CD4-positive, alpha-beta T cell treated with Interleukin-2 at 100 ng/mL for 4 hours (primary cell): ENCODE measurements at places on chromosomes 2 and 18.

DNA sequence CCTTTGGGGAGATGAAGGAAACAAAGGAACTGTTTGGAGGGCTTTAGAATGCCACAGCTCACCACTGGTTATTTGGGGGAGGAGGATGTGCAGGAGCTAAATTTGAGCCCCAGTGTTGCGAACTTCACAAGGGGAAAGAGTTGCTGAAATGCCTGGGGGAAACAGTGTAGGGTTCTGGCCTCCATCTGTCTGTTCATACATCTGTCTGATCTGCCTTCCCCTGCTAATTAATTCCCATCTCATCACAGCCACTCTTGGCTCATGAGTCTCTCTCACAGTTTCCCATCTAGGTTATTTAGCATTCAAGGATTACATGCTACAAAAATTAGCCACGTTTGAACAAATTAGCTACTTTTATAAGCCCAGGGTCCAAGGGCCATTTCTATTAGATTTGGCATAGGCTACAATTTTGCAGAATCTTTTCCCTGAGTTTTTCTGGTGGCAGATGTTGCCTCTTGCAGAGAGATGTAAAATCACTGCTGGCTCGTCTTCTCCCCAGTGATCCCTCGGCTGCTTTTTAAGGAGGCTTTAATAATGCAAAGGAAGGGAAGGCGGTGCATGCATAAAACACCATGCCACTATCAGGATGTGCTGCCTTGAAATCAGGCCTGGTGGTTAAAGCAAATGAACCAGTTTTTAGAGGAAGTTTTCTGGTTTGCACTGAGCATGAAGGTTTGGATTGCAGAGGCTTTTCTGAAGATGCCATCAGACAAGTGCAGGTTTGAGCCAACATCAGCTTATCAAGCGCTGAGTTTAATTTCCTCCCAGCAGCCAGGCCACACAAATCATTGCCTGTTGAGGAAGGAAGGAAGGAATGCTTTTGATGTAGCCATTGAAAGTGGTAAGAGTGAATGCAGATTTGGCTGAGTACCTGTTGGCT, 35.0 kb downstream of the ADD2 start:
- DNase-seq: no peak

- DNase-seq: no peak
These were observed 297.9 kb downstream of the CYP26B1 start for GRCh38 chr2:71849607-71850305.

- DNase-seq: no peak
These were observed 53.5 kb upstream of the TCF4 start for GRCh38 chr18:55641486-55641885.

DNA sequence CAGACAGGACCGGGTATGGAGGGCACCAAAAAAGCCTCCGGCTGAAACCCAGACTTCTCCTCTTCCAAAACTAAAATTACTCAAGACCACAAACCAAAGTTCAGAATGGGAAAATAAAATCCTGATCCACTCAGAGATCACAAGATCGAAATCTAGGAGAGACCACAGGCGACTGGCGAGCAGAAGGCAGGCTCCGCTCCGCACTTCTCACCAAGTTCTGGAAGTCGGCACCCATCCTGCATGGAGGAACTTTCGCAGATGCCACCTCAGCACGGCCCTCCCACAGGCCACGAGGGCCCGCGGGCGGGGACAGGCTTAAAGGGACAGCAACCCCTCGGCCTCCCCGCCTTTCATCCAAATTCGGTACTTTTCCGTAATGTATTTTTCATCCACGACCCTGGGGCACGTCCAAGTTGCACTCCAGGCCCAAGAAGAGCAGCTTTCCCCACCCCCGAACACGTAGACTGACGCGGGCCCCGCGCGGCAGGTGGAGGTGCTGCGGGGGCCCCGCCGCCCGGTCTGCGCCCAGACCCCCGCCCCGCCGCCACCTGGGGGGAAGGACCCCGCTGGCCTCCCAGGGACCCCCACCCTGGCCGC, 43.7 kb downstream of the HDLBP start:
- DNase-seq: peak; percentile 46

DNA sequence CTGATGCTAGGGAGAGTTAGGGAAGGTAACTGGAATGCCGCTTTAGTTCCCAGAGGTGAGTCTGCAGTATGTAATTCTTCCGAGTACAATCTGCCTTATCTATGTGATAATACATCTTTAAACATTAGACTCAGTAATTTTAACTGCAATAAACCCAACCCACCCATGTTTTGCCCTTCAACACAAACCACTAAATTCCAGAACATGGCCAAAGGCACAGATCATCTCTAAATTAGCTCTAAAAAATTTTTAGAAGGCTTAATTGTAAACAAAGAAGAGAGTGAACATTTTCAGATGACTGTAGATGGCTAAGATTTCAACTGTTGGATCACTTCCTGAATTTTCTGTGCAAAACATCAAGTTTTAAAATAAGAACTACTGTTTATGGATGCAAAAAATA, 488.7 kb upstream of the ID2 start:
- DNase-seq: no peak

DNA sequence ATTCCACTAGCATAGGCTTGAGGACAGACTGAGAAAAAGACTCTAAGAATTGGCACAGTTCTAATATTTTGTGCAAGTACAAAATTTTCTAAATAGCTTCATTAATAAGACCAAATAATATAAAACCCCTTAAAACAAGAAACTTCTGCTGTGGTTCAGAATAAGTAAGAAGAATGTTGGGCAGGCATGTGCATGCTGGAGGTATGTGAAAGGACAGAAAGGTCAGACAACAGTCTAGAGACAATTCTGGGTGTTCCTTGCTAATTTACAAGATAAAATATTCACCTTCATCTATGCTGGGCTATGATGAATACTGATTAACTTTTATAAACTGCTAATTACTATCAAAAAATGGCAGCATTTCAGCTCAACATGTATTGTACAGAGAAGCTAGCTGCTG, 14.9 kb downstream of the CEBPZOS start:
- DNase-seq: no peak

DNA sequence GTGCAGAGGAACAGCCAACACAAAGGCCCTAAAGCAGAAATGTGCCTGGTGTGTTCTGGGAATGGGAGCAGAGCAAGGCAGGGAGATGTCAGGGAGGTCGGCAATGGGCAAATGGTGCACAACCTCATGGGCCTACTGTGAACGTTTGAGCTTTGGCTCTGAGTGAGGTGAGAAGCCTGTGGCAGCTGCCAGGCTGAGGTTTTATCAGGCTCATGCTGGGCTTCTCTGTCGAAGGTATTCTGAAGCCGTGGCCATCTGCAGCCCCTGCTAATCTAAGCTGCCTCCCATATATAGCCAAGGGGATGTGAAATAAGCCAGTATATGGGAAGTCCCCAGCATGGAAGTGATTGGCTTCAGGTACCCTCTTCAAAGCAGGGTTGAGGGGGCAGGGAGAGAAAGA, 193.3 kb downstream of the SLC4A3 start:
- no peak for DNase-seq

DNA sequence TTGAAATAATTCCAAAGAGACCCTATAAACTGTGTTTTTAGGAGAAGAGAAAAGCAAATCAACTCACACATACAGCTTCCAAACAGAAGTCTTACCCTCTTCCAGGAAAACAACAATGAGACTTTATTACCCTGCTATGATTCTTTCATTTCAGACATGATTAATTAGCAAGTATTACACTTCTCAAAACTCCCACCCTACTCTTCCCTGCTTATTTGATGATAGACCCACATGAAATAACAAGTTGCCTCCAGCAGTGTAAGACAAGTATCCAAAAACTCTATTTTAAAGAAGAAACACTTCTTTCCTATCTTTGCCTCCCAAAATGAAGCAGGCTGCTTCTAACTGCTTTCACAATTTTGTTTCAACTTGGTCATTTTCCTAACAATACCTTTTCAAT, 4.1 kb downstream of the FIGN start:
- no peak for DNase-seq

- no peak for DNase-seq
These were observed 40.7 kb downstream of the RHOB start for GRCh38 chr2:20487392-20488174.

GRCh38 chr2:118861242-118861641, 13.8 kb upstream of the EN1 start:
- DNase-seq: no peak

GRCh38 chr2:179263446-179264367, 925 bp downstream of the SESTD1 start:
- no peak for DNase-seq

DNA sequence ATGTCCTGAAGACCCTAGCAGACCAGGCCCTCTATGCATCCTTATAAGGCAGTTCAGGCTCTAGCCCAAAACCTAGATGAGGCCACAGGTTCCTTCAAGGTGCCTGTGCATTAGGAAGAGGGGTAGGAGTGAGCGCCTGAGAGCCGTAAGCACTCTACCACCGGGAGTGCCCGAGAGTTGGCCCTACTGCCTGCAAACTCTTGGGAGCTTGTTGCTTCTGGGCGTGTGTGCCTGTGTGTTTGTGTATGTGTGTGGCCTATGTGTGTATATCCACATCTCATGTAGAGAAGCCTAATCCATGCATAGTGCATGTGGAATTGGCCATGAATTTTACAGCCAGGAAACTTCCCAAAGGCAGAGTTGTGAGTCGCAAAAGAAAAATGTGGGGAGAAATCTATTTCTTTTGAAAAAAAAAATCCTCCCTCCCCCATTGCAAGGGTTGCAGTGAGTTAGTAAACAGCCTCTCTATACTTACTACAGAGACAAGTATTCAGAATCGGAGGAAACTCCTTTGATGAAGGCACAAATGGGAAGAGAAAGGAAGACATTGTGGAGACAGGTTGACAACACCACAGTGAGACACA, 96.8 kb downstream of the ADD2 start:
- DNase-seq: no peak

GRCh38 chr2:152890736-152891135, 172.3 kb downstream of the ARL6IP6 start:
- DNase-seq: no peak

DNA sequence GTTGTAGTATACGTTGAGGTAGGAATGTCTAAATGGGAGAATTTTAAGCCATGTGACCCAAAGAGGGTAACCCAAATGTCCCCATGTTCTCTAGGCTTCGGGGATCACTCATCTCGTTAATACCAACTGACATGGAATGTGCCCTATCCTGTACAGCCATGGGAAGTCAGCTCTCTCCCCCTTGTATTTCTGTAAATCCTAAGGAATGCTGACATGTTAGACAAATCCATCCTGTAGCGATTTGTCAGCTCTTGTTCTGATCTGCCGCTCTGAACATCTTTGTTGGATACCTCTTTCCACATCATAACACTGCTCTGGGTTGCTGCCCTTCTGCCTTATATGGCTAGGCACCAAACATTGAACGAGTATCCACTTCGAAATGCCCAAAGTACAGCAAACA, 350.6 kb downstream of the RND3 start:
- no peak for DNase-seq

DNA sequence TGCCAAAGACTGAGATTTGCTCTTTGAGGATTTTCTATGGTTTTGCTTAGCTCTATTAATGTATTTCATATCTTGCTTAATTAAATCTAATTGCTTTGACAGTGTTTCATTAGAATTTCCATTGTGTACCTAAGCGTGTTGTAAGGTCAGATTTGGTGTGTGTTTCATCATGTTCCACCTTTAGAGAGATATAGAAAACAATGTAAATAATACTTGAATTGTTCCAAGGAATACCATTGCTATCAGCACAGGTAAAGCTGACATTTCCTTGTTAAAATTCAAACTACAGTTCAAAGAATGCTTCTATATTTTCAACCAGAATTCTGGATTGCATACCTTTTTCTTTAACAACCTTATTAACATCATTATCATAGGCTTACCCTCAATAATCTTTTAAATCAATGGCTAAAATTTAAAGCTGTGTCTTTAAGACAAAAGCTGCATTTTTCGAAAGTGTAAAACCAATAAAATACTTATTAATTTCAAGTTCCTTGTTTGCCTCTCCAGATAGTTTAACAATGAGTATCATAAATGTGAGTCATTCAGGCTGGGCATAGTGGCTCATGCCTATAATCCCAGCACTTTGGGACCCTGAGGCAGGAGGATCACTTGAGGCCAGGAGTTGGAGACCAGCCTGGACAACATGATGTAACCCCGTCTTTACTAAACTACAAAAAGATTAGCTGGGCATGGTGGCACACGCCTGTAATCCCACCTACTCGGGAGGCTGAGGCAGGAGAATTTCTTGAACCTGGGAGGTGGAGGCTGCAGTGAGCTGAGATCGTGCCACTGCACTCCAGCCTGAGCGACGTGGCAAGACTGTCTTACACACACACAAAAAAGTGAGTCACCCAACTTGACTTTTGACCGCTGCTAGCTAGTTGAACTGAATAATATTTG, 188.0 kb upstream of the PKDCC start:
- DNase-seq: no peak

GRCh38 chr18:39360072-39360471, 1794.5 kb upstream of the CELF4 start:
- DNase-seq: no peak

GRCh38 chr2:215870986-215871385, 142.4 kb downstream of the MREG start:
- DNase-seq: no peak

- no peak for DNase-seq
These were observed 53.1 kb downstream of the LRRTM4 start for GRCh38 chr2:77469106-77469505.

DNA sequence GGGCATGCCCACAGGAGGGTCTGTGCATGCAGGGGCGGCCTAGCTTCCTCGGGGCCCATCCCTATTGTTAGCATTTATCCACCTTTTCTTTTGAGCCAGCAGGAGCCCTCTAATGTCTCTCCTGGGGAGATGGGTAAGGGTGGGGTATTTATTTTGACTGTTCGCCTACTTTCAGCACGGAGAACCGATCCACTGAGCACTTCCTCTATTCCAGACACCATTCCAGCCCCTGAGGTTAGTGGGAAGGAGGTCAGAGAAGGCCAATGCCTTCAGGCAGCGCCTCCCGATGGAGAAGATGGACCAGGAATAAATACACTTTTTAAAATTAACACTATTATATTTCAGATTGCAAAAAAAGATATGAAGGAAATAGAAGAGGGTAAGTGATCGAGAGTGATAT, 276.0 kb downstream of the PHLPP1 start:
- DNase-seq: no peak

DNA sequence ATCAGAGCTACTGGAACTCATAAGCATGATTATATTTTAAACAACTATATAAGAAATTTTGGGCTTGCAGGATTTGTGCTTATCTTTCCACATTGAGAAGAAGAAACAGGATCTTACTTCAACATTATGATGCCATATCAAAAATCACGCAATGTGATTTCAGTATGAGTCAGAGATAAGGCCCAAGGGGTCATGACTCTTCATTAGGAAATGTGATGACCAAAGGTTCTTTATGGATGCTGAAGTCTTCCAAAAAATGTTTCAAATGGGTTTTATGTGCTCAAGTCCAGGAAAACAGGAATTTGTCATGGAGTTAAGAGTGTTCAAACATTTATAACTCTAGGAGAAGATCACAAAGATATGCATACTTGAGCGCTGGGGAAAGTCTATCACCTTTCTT, 7.8 kb upstream of the SERPINB2 start:
- no peak for DNase-seq

DNA sequence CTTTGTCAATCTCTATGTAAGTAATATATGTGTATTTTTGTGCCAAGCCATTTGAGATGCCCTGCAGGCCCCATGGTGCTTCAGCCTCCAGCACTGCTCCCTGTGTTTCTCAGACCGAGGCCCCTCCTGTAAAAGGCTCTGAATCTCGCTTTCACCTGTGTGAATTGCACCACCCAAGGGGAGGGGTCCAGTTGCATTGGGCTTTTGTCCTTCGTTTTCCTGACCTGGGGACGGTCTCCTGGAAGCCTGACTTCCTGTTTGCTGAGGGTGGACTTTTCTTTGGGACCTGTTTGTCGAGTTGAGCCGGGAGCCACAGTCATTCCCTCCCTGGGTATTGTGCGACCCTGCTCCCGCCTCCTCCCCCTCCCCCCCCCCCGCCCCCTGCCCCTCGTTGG, 48.9 kb downstream of the AGAP1 start:
- DNase-seq: no peak

- DNase-seq: no peak
These were observed 2.1 kb upstream of the TRABD2A start for GRCh38 chr2:84882775-84883550.
